ENCODE measurements at places on chromosomes 1 and 21. TPM values are rescaled to one million over a fixed set of nuclear protein-coding genes. Genes with fewer than 3 reads are reported as not detected.
A peak's percentile ranks its signal among the peaks of the same experiment; 100 is the strongest.

FCGR3A gene
- total RNA-seq, result 23.0 TPM

OR2AK2 gene
- not detected for total RNA-seq

SEMA4A gene
- 1.4 TPM for total RNA-seq

TRIM58 gene
- total RNA-seq, result 0.13 TPM

SERINC2 gene
- total RNA-seq, result 1.5 TPM

F13B gene
- not detected for total RNA-seq

RHEX gene
- 0.86 TPM for total RNA-seq

CLDN17 gene
- not detected for total RNA-seq

SERPINC1 gene
- total RNA-seq, result 0.51 TPM

S100A9 gene
- total RNA-seq, result 111 TPM

RGSL1 gene
- total RNA-seq, result not detected

LCE3D gene
- total RNA-seq, result not detected

TCHH gene
- total RNA-seq, result not detected

PTAFR gene
- 1.9 TPM for total RNA-seq

GCSAML gene
- total RNA-seq, result 0.24 TPM

DNA sequence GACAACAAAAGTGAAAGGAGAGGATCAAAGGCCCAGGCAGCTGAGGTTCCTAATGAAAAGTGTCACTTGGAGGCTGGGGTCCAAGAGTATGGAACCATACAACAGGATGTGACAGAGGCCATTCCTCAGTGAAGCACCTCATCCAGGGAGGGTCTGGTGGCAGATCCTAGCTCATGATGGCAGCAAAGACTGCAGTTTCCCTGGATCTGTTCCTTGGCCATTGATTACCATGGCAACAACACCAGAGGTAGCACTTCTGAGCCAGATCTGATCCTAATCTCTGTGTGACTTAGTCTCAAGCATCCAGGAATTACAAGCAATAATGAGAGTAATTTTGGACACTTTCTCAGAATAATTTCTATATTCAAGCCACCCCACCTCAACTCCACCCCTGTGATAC is 12.9 kb downstream of the FAM177B start:
- no peak for DNase-seq

DNA sequence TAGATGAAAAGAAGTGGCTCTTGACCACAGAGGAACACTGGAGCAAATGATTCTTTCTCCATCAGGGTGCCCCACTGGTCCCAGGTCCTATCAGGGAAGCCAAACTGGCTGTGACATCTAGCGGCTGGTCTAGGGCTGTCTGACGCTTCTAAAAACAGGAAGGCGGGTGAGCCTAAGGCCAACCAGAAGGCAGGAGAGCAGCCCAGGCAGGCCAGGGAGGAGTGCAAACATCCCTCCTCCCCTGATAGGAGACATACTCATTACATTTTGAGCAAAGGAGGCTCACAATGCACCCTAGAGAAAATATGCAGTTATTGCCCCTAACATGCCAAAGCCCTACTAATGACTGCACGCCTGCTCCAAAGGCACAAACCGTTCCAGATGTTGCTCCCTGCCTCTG is 10.4 kb upstream of the FOXE3 start:
- no peak for DNase-seq

GRCh38 chr1:230818367-230818766 is 50.0 kb downstream of the C1orf198 start:
- no peak for DNase-seq

DNA sequence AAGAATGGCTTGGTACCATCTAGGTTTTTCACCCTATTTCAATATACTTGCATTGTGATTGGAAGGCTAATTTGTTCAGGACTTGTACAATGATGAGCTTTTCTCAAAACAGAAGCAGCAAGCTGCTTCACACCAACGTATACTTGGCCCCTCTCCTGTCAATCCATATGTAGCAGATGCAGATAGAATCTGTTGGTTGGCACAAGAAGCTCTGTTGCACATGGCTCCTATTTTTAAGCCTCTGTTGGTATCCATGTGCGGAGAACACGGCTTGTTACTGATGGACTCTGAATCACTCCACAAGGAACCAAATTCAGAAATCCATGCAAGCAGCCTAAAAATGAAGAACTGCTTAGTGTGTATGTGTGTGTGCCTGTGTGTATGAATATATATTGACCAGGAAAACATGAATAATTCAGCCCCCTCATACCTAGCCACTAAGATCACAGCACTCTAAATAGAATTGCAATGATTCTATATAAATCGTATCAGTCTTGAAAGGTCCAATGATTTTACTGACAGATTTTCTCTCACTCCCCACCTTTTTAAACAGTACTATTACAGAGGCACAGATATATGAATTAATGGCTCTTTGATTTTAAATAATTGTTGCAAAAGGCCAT is 258.4 kb upstream of the DPYD start:
- DNase-seq, result no peak

DNA sequence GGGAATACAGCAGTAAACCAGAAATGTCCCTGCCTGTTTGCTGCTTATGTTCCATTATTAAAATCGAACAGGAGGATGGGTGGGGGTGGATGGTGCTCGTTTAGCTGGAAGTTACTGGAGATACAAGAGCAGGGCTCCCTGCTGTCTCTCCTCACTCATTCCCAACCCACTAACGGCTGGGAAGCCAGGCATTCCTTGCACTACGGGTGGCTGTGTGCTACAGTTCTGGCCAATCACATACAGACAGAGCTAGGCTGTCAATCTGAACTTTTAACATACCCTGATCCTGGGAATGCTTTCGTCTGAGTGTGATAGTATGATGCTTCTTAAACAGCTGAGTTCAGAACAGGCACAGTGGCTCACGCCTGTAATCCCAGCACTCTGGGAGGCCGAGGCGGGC is 7.0 kb downstream of the SIPA1L2 start:
- peak; percentile 28 for DNase-seq

- DNase-seq, result peak; percentile 97
Observed at GRCh38 chr1:182604175-182605164, at the start of gene RGS16. Gene RGS16, minus strand, starts transcription at chr1:182604389. Its CDS starts 130 bp downstream, at chr1:182604259.

DNA sequence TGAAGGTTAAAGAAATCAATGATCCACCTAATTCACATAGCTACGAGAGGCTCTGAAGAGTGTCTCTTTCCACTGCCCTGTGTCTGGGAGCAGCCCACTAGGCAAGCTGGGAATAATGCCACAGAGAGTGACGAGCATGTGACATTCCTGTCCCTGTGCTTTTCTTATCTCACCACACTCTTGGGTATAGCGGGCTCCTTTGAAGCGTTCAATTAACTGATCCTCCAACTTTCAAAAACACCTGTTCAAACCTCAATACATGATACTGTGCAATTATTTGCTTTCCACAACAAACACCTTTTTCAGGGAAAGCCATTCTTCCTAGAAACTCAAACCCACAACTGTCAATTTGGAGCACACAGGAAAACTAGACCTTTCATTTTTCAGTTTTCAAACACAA is 43.4 kb downstream of the PLPP3 start:
- no peak for DNase-seq

- peak; percentile 74 for DNase-seq
Observed at GRCh38 chr1:15027515-15027986, 126.0 kb upstream of the TMEM51 start.

DNA sequence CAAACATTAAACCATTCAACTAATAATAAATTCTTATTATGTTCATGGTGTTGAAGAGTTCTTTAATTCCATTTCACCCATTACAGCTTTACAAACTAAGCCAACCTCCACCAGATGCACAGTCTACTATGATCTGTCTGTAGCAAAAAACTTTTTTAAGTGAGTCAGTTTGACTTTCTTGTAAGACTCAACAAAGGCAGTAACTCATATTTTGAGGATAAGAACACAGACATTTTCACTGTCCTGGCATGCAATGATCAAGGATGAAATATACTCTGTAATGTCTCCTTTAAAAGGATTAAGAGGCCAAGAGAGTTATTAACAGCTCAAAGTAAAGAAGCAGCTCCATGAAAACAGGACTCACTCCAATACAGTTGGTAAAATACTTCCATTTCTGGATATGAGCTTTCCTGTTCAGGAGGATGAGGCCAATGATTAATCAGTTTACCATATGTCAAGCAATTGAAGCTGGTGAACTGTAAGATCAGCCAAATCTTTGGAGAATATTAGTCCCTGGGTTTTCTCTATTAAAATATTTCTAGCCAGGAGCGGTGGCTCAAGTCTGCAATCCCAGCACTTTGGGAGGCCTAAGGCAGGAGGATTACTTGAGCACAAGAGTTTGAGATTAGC is 20.6 kb downstream of the XKR8 start:
- no peak for DNase-seq

GRCh38 chr1:15371610-15372545 is 37.8 kb upstream of the EFHD2 start:
- no peak for DNase-seq

- DNase-seq, result no peak
Observed at GRCh38 chr1:94205639-94206038, 31.7 kb downstream of the ARHGAP29 start.

DNA sequence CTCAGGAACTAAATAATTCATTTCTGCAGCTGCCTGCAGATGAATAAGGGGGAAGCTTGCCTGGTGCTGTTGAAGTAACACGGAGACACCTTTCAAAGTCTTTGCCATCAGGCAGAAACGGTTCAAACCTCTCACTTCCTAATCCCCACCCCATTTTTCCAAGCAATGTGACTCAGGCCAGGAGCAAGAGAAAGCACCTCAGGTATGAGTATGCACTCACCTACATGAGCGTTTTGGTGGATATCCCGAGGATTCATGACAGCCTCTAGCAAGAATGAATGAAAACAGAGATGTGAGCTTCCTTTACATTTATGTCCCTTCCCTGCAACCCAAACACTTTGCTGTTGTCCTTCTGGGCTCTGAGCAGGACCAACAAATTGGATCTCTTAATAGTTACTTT is 63.4 kb upstream of the LAX1 start:
- no peak for DNase-seq

DNA sequence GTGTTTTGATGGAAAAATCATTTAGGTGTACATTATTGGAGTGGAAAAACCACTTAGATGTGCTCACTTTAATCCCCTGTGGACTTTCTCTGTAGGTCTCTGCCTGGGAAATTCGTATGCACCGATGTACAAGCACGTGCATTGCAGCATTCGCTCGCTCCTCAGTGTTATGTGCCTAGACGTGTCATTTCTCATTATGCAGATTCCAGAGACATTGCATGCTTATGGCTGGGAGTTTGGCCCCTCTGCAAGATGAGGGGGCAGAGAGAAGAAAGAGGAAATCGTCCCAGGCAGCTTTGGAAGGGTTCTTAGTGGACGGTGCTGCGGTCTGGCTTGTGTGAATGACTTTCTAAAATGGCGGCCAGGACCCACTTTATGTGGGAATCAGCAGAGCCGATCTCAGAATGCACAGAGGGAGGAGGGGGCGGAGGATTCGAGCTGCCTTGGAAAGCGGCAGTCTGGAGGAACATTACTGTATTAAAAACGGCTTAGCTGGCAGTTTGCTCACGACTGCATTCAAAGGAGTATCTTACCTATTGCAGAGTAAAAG is 2.3 kb downstream of the SPEN start:
- no peak for DNase-seq

DNA sequence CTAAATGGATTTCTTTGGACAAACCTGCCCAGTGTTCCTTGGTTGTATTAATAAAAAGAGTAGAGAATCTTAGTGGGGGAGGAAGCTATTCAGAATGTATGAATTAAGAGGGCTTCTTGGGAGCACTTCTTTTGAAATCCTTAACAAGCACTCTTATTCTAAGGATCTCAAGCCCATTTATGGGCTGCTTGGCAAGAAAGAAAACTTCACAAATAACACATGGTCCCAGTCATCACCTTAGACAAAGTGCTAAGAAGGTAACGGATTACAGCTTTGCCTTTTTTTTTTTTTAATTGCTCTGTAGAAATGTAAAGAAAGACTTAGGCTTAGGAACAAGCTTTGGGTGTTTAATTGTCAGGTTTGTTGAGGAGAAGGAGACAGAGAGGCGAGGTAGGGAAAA is 76.6 kb upstream of the IPO9 start:
- no peak for DNase-seq

DNA sequence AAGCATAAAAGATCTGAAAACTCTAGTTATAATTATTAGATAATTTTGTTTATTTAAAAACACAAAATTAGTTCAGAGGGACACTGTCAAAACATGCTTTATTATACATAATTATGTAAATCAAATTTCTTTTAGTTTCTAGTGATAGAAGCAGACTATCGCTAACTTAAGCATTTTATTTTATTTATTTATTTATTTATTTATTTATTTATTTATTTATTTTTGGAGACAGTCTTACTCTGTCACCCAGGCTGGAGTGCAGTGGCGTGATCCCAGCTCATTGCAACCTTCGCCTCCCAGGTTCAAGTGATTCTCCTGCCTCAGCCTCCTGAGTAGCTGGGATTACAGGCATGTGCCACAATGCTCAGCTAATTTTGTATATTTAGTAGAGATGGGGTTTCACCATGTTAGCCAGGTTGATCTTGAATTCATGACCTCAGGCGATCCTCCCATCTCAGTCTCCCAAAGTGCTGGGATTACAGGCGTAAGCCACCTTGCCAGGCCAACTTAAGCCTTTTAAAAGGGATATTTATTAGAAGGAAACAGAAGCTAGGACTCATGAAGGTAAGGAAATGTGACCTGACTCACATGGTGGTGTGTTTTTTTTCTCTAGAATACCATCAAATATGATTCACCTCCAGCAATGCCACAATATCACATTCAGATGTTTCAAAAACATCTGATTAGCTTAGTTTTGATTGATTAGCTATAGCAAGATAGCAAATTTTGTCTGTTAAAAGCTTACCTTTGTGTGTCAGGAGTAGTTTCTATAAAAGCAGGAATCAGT is 1357.4 kb upstream of the ADGRL4 start:
- DNase-seq, result no peak

GRCh38 chr1:62484824-62485468 is 48.1 kb downstream of the USP1 start:
- DNase-seq, result no peak

GRCh38 chr1:159185121-159185520 is 13.7 kb downstream of the CADM3 start:
- no peak for DNase-seq

DNA sequence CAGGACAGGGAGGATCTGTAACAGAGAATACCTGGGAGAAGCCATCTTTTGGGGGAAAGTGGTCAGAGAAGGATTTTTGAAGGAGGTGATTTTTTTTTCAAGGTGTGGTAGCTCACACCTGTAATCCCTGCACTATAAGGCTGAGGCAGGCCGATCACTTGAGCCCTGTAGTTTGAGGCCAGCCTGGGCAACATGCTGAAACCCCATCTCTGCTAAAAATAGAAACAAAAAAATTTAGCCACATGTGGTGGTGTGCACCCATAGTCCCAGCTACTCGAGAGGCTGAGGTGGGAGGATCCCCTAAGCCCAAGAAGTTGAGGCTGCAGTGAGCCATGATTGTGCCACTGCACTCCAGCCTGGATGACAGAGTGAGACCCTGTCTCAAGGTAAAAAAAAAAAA is 67.4 kb upstream of the ARTN start:
- no peak for DNase-seq

GRCh38 chr1:207304710-207305488 is 16.6 kb upstream of the CD55 start:
- no peak for DNase-seq

GRCh38 chr1:63914241-63914640 is 140.4 kb downstream of the ROR1 start:
- no peak for DNase-seq
